ENCODE measurements at places on chromosomes 6 and 20.

DNA sequence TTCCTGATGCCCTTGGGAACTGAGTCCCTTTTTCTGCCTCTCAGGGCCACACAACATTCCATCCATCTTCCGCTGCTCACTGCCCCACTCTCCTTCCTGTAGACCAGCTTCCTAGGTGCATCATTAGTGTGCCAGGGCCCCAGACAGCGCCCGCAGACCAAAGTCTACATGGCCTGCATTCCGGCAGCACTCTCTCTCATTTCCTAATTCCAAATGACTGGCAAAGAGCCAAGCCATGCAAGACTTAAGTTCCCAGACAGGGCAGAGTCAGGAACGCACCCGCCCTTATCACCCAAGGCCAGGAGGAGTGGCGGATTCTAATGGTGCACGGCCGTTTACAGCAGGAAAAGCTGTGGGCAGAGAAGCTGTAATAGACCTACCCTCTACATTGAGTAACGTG lies 159.8 kb upstream of the ARID1B start:
- no peaks in the 10 kb centered on the region for H3K4me1 ChIP-seq
- DNase-seq, result no peak
- no peaks in the 10 kb centered on the region for H3K36me3 ChIP-seq

GRCh38 chr20:7520361-7520760 lies 419.9 kb downstream of the HAO1 start:
- no peaks in the 10 kb centered on the region for H3K27me3 ChIP-seq
- no peaks in the 10 kb centered on the region for H3K4me1 ChIP-seq
- DNase-seq, result no peak
- H3K36me3 ChIP-seq, result no peaks in the 10 kb centered on the region

- no peaks in the 10 kb centered on the region for H3K36me3 ChIP-seq
- no peak for DNase-seq
- H3K27ac ChIP-seq, result no peak overlapping the region
Observed at GRCh38 chr6:163324326-163324687, 90.2 kb upstream of the QKI start.

DNA sequence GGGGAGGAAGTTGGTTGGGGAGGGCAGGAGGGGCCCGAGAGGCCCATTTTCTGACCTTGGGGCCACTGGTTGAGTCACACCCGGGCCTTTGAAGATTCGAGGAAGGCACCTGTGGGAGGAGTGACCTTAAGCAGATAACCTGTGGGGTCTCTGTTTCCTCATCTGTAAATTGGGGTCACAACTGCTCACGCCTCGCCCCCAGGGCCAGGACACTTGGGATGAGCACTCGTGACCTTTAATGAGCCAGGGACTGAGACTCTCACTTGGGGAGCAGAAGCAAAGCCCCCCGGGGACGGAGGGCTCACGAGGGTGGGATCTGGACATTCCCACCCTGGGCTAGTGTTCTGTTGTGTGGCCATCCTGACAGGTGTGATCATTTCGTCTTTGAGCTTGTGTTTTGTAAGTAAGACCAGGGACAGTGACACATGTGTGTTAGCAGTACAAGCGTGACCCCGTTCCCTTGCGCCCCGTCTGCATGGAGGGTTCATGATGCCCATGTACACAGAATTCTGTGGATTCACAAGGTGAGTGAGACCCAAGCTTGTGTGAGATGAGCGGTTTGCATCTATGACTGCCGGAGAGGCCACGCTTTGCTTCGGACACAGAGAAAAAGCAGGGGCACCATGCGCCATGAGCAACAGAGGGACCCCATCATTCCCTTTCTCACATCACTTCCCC lies 79.3 kb upstream of the PMEPA1 start:
- H3K27me3 ChIP-seq, result no peaks in the 10 kb centered on the region
- H3K4me1 ChIP-seq, result no peaks in the 10 kb centered on the region
- no peak overlapping the region for H3K4me3 ChIP-seq
- no peak overlapping the region for H3K27ac ChIP-seq
- H3K36me3 ChIP-seq, result no peaks in the 10 kb centered on the region

GRCh38 chr6:34315780-34316179 lies 67.0 kb upstream of the SMIM29 start:
- H3K27ac ChIP-seq, result peak overlapping the region; percentile 73
- no peaks in the 10 kb centered on the region for H3K36me3 ChIP-seq
- no peak for DNase-seq
- H3K27me3 ChIP-seq, result no peaks in the 10 kb centered on the region
- H3K4me1 ChIP-seq, result peaks cover 41% of the 10 kb centered on the region
- H3K4me3 ChIP-seq, result no peak overlapping the region

- no peaks in the 10 kb centered on the region for H3K36me3 ChIP-seq
- no peaks in the 10 kb centered on the region for H3K27me3 ChIP-seq
- no peak for DNase-seq
- H3K27ac ChIP-seq, result no peak overlapping the region
- H3K4me3 ChIP-seq, result no peak overlapping the region
- H3K4me1 ChIP-seq, result no peaks in the 10 kb centered on the region
Observed at GRCh38 chr6:153476243-153476642, 345.2 kb upstream of the RGS17 start.

DNA sequence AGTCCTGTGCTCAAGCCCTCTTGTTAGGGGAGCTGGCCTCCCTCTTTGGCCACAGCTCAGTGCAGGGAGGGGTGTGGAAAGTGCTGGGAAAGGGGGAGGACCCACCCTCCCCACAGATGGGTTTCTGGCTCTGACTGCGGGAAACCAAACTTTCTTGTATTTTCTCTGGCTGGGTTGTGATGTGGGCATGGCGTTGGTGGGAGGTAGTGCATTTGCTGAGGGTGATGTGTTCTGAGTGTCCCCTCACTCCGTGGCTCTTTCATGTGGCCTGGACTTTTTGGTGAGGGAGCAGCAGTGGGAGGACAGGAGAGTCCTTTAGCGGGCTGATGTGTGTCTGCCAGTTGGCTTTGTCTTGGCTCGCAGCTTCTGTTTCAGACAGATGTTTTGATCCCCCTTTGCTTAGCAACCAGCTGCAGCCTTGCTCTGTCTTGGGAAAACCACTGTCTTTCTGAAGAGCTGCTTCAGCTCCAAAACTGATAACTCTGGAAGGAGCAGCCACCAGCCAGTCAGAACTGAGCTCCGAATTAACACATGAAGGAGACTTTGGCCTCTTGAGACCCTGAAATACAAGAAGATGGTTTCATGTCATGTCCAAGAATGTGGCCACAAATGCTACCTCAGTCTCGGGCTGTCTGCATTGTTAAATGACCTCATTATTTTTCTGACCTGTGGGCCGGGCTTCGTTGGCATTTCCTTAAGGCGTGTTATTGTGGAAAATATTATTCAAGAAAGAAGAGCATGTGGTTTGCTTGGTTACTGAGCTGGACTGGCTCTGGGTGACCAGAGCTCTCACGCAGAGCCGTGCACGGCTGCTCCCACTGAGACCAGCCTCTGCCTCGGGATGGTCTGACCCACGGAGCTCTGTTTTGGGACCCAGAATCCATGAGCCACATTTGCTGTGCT lies 21.5 kb downstream of the SYNJ2 start:
- no peaks in the 10 kb centered on the region for H3K27me3 ChIP-seq
- H3K27ac ChIP-seq, result peak overlapping the region; percentile 87
- H3K4me1 ChIP-seq, result peaks cover 40% of the 10 kb centered on the region

- H3K36me3 ChIP-seq, result no peaks in the 10 kb centered on the region
- H3K27me3 ChIP-seq, result no peaks in the 10 kb centered on the region
- no peak overlapping the region for H3K27ac ChIP-seq
- H3K4me1 ChIP-seq, result no peaks in the 10 kb centered on the region
- H3K4me3 ChIP-seq, result no peak overlapping the region
Observed at GRCh38 chr6:155270561-155271091, 6.8 kb downstream of the CLDN20 start.

GRCh38 chr6:127182501-127182900 lies 64.0 kb downstream of the RSPO3 start:
- no peak overlapping the region for H3K27ac ChIP-seq
- H3K4me1 ChIP-seq, result no peaks in the 10 kb centered on the region
- no peaks in the 10 kb centered on the region for H3K27me3 ChIP-seq
- no peak overlapping the region for H3K4me3 ChIP-seq
- no peak for DNase-seq

- peak overlapping the region; percentile 13 for H3K27ac ChIP-seq
- DNase-seq, result no peak
- no peaks in the 10 kb centered on the region for H3K27me3 ChIP-seq
- no peak overlapping the region for H3K4me3 ChIP-seq
- H3K36me3 ChIP-seq, result no peaks in the 10 kb centered on the region
Observed at GRCh38 chr6:83442752-83443151, 11.9 kb upstream of the ME1 start.

- H3K36me3 ChIP-seq, result no peaks in the 10 kb centered on the region
- DNase-seq, result no peak
- no peak overlapping the region for H3K4me3 ChIP-seq
Observed at GRCh38 chr6:45822246-45822812, 193.3 kb downstream of the CLIC5 start.

DNA sequence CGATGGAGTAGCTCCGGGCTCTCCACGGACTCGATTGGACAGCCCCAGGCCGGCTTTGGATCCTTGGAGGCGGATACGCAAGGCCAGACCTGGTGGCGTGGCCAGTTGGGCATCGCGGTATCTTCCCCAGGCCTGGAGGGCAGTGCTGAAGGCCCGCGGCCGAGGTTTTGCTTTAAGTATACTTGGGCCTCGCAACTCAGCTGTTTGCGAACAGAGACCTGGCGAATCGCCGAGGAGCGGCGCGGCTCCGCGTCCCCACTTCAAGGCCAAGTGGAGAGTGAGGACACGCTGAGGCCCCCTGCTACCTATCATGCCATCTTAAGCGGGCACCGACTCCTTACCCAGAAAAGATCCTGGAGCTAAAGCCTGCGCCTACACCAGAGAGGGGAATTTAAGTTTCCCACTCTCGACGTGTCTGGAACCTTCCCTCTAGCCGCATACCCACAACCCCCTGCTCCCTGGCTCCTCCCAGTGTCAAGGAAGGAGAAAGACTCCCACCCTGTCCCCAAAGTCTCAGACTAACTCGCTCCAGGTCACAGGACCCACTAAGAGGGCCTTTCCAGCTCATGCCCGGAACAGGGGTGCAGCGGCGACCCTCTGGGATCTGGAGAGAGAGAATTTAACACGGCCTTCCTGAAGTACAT lies 4.1 kb downstream of the LINC00237 start:
- H3K4me1 ChIP-seq, result peaks cover 8% of the 10 kb centered on the region
- DNase-seq, result peak; percentile 76
- no peak overlapping the region for H3K4me3 ChIP-seq
- no peaks in the 10 kb centered on the region for H3K36me3 ChIP-seq
- H3K27me3 ChIP-seq, result peaks cover 100% of the 10 kb centered on the region
- H3K27ac ChIP-seq, result no peak overlapping the region

- no peaks in the 10 kb centered on the region for H3K27me3 ChIP-seq
- no peak overlapping the region for H3K27ac ChIP-seq
- no peak overlapping the region for H3K4me3 ChIP-seq
- DNase-seq, result no peak
- H3K36me3 ChIP-seq, result peaks cover 16% of the 10 kb centered on the region
- no peaks in the 10 kb centered on the region for H3K4me1 ChIP-seq
Observed at GRCh38 chr6:149393002-149393679, 6.9 kb upstream of the SUMO4 start.

DNA sequence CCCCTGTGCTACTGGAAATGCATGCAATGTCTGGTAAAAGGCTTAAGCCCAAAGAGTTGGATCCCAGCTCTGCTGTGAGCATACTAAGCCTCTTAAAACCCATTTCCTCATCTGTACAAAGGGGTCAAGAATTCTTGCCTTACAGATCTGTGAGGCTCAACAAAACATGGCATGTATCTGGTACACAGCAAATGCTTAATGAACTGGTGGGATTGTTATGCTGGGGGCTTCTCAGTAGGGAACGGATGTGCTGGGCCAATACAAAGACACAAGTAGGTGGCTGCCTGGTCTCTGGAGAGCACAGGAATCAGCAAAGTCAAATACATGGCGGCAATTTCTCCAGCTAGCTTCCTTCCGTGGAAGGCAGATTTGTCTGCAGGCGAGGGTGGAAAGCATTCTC lies 62.3 kb downstream of the LAMP5 start:
- H3K4me1 ChIP-seq, result no peaks in the 10 kb centered on the region
- H3K27ac ChIP-seq, result no peak overlapping the region
- H3K27me3 ChIP-seq, result no peaks in the 10 kb centered on the region
- DNase-seq, result no peak
- no peak overlapping the region for H3K4me3 ChIP-seq

DNA sequence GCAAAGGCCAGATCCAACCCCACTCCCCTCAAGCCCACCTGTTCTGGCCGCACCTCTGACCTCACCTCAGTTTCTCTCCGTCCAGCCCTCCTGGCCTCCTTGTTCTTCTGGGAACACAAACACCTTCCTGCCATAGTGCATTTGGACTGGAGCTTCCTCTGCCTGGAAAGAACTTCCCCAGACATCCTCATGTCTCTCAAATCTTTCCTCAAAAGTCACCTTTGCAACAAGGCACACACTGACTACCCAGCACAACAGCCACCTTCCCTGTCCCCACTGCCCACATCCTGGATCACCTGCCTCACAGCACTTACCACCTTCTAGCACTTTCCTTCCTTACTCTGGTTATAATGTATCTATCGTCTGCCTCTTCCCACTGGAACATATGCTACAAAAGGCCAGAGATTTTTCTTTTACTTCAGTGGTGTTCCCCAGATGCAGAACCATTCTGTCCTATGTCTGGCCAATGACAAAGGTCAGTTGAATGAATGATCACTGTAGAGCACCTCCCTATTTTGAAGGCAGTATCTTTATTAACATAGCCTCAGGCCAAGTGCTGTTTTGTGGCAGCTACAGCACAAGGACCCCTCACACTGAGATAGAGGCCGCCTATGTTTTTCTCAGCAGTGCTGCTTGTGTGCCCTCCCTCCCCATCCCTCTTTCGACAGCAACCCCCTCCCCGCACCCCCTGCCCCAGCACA lies 4.1 kb downstream of the HLA-B start:
- no peak for DNase-seq
- H3K27ac ChIP-seq, result no peak overlapping the region
- no peaks in the 10 kb centered on the region for H3K36me3 ChIP-seq
- H3K4me1 ChIP-seq, result peaks cover 35% of the 10 kb centered on the region
- no peaks in the 10 kb centered on the region for H3K27me3 ChIP-seq

DNA sequence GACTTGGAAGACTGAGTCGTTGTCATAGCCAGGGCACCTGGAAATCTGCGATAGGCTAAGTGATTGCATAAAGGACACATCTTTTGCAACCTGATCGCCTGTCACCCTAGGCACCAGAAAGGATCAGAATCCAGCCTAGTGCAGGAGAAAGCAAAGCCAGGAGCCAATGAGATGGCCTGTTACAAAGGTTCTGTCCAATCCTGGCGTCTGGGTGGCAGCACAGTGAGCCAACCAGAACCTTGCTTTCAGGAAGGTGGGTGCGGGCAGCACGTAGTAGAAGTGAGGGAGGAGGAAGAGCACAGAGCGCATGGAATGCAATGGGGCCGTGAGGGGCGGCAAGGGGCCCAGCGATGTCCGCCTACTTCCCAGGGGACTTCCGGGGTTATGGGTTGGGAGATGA lies 120.4 kb upstream of the GGTLC1 start:
- H3K27ac ChIP-seq, result no peak overlapping the region
- H3K4me1 ChIP-seq, result no peaks in the 10 kb centered on the region
- DNase-seq, result no peak
- H3K36me3 ChIP-seq, result no peaks in the 10 kb centered on the region

- no peak for DNase-seq
- no peak overlapping the region for H3K27ac ChIP-seq
- H3K4me1 ChIP-seq, result no peaks in the 10 kb centered on the region
Observed at GRCh38 chr6:28643017-28643740, 117.5 kb downstream of the GPX5 start.
